ENCODE measurements at places on chromosomes 3 and 15.

DNA sequence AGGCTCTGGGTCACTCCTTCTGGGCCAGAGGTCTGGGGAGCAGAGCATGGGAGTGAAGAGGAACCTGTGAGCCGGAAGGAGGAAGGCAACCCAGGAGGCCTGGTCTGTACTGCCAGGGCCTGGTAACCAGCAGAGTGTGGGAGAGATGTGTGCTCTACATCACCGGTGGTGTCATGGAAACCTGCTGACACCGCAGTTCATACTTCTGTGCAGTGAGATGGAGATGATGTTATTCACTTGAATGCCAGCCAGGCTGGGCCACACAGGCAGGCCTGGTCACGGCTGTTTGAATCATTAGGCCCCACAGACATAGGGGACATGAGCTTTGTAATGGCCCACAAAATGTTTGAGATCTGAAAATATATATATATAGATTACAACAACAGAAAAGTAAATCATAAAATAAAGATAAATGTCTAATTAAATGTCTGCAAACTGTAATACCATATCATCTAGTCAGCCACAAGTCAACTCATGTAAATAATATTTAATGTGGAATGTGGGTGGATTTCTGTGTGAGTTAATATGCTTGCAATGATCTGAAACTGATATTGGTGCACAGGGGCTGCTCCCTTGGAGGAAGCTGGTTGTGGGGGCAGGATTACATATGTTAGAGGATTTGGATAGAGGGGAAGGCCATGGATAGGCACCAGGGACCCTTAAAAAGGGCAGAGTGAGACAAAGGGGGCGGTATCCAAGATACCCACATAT, 108.5 kb upstream of the PFN2 start:
- no peak for DNase-seq

GRCh38 chr3:191236646-191237045, 37.6 kb downstream of the OSTN start:
- no peak for DNase-seq

- DNase-seq, result no peak
Measured at GRCh38 chr3:106728315-106729098, 648.7 kb upstream of the CCDC54 start.

DNA sequence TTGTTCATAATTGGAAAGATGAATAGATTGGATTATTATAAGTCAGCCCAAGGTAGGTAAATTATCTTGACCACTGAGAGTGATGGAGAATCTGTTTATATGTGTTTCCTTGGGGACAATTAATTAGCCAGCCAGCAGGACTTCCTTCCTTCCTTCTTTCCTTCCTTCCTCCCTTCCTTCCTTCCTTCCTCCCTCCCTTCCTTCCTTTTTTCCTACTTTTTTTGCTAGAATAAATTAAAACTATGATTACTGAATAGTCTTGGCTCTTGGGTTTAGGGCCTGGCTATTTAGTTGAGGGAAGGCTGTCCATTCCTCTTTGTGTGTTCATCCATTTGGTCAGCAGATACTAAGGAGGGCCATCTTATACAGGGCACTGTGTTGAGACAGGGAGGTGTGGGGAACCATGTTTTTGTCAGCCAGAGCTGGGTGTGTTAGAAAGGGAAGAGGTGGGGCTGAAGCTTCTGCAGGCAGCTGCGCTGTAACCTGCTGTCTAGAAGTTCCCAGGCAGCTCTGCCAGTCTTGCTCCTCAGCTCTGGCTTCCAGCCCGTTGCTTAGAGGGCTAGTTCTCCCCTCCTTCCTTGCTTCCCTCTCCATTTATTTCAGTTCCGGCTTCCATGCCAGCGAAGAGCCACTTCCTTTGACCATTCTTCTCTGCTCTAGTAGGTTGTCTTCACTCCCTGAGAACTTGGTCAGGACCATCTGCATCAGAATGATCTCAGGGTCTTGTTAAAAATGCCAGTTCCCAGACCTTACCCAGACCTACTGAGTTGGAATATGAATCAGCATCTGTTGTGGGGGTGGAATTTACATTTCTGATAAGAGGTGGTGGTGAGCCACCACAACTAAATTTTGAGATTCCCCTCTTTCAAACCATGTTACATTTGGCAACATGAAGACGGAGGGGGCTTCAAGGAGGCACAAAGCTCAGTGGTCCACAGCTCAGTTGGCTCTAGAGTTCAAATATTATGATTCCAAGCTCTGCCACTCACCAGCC, 113.9 kb downstream of the DGKG start:
- no peak for DNase-seq

GRCh38 chr15:49832511-49832910, 211.7 kb downstream of the DTWD1 start:
- no peak for DNase-seq

- DNase-seq, result no peak
Measured at GRCh38 chr15:59174835-59175831, 31.5 kb upstream of the LDHAL6B start.

- DNase-seq, result no peak
Measured at GRCh38 chr3:23002836-23003732, 200.0 kb upstream of the UBE2E2 start.

DNA sequence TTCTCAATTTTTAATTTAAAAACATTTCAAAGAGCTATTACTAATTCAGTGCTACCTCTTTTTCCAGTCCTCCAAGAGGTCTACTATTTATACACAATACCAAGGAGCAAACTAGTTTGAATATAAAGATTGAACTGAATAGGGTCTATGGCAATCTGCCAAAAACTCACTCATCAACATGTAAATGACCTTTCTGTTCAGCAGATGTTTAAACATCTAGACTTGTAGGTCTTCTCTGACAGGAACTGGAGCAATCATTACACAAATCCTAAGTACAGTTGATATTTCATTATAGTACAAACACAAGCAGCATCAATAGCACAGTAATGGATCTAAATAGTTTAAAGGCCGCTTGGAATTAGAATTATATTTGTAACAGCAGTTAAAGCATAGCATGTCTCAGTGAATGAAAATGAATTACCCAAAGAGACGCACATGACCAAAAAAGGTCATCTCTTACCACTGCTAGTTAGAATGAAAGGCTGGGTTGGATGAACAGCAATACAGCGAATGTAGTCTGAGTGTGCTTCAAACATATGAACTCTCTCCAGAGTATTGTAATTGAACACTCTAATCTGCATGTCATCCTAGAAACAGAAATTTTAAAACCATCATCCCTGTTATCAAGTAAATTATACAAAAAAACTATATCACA, 10.7 kb downstream of the COPB2 start:
- DNase-seq, result no peak

- no peak for DNase-seq
Measured at GRCh38 chr3:98563661-98564281, 29.6 kb downstream of the CPOX start.

GRCh38 chr3:170497207-170498095, 78.8 kb downstream of the CLDN11 start:
- DNase-seq, result no peak

DNA sequence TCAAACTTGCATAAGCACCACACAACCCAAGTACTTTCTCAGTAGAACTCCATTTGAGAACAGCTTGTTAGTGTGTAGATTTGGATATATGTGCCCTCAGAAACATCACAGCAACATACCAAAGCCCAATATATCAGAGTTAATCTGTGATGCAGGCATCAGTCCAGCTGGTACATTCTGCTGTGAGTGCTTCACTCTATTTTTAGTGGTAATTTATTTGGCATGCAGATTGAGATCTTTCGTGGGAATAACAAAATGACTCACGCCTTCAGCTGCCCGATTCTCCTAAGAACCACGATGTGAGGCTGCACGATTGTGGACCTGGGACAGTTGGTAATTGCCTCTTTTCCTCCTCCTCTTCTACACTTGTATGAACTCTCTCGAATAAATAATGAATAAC, 730.7 kb downstream of the SQOR start:
- no peak for DNase-seq

DNA sequence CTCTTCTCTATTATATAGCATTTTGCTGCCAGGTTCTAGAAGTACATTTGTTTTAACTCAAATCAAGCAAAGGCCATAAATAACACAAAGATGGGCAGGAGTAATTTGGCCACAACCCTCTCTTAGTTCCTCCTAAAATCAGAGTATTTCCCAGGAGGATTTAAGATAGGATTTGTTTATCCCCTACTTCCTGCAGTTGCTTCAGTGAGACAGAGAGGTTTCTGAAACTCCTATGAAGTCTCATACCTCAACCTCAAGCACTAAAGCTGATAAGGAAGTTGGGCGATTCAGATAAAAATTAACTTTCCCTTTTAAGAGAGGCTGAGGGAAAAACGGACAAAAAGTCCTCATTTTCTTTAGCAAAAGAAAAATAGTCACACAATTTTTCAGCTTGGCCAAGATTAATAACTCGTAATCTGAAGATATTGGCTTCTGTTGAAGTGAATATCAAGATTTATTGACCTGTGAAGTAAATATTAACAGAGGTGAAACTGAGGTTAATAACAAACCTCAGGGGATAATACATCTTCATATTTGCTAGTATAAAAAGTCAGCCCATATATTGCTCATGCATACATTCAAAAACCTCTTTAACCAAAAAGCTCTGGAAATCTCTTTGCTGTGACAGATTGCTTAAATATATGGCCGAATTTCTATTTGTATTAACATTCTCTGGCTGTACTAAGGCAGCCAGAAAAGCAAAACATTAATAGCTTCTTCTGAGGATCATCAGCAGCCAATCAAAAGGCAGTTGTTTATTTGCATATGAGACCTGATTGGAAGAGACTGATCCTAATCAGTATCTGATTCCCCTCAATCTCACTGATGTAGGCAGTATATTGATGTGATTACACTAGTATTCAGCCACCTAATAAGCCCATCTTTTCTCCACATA, 90.6 kb upstream of the GADL1 start:
- no peak for DNase-seq

DNA sequence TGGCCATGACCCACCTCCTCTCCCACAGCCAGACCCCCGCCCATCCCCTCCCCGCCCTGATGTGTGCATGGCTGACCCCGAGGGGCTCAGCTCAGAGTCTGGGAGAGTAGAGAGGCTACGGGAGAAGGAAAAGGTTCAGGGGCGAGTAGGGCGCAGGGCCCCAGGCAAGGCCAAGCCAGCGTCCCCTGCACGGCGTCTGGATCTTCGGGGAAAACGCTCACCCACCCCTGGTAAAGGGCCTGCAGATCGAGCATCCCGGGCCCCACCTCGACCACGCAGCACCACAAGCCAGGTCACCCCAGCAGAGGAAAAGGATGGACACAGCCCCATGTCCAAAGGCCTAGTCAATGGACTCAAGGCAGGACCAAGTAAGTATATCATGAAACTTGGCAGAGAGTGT, 11.7 kb downstream of the MAP1A start:
- no peak for DNase-seq

- no peak for DNase-seq
Measured at GRCh38 chr3:31981206-31982181, at the start of the genes OSBPL10 and ZNF860. TSS of gene OSBPL10 (minus strand) at chr3:31981262. CDS start at chr3:31981179, 83 bp downstream. TSS of gene ZNF860 (plus strand) at chr3:31981750. CDS start at chr3:31989080, 7,330 bp downstream.

DNA sequence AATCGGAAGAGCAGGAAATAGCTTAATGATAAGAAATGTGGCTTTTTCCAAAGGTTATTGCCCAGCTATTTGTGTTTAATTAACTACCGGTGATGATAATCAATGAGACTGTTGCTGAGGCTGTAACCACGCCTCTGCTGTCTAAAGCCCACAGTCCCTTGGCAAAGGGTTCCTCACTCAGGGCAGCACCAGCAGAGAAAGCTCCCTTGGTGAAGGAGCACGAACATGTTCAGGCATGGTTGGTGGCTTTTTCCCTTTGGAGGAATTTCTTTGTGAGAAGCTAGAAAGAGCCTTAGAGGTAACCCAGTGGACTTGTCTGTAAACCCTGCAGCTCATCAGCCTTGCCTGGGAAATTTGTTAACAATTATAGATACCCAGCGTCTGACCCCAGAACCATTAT, 7.5 kb upstream of the ST6GAL1 start:
- DNase-seq, result no peak
